Activated CD4-positive, alpha-beta T cell treated with anti-CD3 and anti-CD28 coated beads for 1 hour (primary cell): ENCODE measurements at places on chromosomes 5 and 9.

DNA sequence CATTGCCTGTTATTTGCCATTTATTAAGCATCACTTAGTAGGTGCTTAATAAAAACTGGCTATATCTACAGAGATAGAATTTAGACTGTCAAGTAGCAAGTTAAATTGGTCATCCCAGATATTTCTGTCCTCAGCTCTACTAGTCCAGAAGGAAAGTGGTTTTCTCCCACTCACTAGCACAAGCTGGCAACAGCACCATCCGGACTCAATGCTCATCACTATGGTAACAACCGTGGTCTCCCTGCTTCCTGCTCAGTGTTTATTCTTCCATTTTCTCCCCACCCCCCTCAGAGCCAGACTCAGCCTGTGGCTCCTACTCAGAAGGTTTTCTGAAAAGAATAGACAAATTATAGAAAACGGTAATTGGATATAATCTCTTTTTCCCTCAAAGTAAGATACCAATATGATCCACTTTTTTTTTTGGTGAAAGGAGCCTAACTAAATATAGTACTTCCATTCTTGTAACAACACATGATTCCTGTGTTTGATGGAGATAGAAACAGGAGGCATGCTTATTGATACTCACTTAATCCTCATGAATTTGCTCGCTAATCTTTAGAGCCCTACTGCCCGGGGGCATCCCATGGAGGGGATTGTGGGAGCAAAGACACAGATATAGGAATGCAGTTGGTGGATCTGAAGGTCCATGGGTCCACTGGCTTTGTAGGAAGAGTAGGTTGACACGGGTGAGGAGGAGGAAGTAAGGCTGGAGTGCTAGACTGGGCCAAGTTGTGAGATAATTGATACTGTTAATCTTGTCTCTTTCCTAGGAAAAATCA is 191.4 kb downstream of the MAN2A1 start:
- no peak for DNase-seq

DNA sequence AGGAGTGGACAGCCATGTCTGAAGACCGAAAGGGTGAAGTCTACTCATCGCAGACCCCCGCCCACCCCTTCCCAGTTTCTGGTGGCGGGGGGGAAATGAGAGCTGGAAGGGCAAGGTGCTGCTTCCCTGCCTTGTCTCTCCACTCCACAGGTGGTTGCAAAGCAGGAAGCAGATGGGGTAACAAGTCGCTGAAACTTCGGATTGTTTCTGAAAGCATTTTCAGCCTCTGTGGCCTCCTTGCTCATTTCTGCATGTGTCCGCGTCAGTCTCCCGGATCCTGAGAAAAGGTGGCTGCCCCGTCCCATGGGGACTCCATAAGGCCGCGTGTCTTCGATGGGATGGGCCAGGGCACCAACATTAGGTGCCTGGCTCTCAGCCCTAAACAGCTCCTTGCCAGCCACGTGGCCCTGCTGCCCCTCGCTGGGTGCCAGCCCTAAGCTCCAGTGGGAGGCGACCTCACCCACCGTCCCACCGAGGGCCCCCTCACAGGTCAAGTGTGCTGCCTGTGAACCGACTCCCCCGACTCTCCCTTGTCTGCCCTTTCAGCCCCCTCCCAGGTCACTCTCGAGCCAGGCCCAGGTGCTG is 971 bp downstream of the PHYKPL start:
- no peak for DNase-seq

- no peak for DNase-seq
Measured at GRCh38 chr5:56813302-56813701, 2.0 kb upstream of the MAP3K1 start.

GRCh38 chr5:16906255-16906654 is 29.8 kb downstream of the MYO10 start:
- DNase-seq = no peak

- no peak for DNase-seq
Measured at GRCh38 chr9:37100741-37101140, 19.6 kb upstream of the ZCCHC7 start.

DNA sequence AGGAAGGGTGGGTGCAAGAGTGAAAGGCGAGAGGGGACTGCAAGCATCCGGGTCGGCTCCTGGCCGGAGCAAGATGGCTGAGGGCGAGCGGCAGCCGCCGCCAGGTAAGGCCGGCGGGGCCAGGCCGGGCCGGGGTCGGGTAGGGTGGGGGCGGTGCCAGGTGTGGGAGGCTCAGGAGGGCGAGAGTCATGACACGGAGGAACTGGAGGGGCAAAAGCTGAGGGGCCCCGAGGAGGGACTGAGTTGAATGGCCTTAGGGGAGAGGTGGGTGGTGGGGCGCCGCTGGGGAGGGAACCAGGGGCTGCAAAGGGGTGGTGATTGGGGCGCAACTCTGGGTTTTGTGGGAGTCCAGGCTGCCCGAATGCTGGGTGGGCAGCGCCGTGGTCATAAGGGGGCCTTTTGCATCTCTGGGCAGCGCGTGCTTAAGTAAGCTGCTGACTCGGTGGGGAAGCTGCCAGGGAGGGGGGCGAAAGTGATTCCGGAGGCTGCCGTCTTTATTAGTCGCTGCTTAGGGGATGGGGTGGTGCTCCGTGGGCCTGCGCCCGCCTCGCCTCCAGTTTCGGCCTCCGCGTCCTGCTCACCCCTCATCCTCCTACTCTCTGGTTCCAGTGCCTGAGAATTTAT is 425 bp downstream of the PTPA start:
- DNase-seq = no peak

- DNase-seq = no peak
Measured at GRCh38 chr5:170439944-170440269, 50.7 kb upstream of the KCNMB1 start.

GRCh38 chr5:120778491-120779484 is 314.7 kb downstream of the PRR16 start:
- DNase-seq = no peak
